Mesenteric fat pad (tissue), 1 donor: ENCODE measurements at places on chromosomes 7 and 10. TPM values are rescaled to one million over a fixed set of nuclear protein-coding genes. Genes with fewer than 3 reads are reported as not detected.
A peak's percentile ranks its signal among the peaks of the same experiment; 100 is the strongest.

DNA sequence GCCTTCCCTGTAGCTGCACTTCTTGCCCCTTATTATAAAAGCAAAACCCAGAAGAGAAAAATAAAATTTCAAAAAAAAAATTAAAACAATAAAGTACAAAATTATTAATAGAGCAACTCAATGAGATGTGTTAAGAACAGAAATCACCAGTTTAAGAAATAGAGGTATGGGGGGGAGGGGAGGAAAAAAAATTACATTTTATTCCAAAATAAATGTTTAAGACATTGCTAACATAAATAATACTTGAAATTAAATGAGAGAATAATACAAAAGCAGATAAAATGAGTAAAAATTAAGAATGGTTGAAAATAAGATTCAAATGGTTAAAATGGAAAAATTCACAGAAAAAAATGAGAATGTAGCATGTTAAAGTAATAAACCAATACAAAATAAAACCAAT, 3.1 kb downstream of the IFIT2 start:
- no peak for DNase-seq

GRCh38 chr7:43653891-43654504, 71.1 kb downstream of the STK17A start:
- no peak for DNase-seq

- DNase-seq: no peak
Measured at GRCh38 chr7:23261843-23262452, 15.4 kb downstream of the GPNMB start.

- peak; percentile 73 for DNase-seq
Measured at GRCh38 chr7:47416492-47417480, 165.1 kb downstream of the TNS3 start.

DNA sequence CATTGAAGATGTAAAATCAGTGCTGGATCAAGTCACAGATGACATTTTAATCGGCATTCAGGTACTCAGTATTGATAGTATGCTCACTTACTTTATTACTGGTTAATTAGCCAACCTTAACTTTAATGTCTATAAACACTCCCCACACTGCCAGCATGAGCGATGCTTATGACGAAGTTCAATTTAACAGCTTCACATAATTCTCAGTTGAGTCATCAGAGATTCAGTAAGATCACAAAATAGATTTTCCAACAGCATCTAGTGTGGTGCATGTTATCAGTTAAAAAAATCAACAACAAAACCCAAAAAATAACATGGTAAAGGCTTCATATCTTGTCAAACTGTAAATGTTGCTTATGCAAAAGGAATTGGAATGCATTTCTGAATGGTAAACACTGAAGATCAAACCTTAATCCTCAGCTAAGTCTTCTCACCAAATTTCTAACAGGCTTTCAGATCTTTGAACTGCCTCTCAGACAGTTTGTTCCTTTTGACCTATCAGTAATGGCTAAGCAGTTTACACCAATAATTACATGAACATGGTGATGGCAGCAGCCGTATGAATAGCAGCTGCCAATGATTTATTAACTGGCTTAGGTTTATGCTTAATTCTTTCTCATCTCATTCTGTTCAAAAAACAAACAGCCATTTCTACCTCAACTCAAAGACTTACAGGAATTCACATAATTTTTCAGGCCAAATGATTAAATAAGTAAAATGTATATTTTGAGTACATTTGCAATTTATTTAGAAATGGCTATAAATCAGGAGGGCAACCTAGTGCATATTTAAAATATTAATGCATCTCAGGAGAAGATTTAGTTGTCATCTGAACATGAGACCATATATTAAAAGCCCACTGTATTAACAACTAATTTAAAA, 98.5 kb downstream of the CABCOCO1 start:
- no peak for DNase-seq

GRCh38 chr7:114107522-114107921, 188.7 kb upstream of the PPP1R3A start:
- no peak for DNase-seq

DNA sequence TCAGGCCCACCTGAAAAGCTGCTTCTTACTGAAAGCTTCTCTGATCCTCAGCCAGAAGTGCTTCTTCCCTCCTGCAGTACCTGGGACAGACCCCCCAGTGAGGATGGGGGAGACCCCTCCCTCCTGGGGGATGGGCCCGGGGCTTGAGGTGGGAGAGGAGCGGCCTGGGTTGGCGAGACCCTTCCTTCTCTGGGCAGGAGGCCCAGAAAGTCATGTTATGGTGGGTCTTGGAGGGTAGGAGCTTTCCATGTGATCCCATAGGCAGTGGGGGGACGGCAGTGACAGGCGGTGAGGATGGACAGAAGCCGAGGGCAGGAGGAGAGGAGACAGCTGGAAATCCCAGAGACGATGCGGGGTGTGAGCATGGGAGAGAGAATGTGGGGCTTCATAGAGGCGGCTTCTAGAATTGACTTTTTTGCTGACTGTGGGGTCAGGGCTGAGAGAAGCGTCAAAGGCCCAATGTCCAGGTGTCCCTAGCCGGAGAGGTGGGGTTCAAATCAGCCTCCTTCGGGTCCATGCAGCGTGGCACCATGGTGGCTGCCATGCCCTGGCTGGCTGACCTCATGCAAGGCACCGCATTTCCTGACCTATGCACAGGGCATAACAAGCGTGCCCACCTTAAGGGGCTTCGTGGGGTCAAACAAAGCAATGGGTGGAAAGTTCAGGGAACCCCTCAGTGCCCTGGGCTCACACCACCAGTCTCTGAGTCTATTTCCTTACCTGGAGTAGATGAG, 154.0 kb downstream of the UBE2H start:
- no peak for DNase-seq

GRCh38 chr10:14674376-14675050, 100.2 kb downstream of the FAM107B start:
- no peak for DNase-seq

DNA sequence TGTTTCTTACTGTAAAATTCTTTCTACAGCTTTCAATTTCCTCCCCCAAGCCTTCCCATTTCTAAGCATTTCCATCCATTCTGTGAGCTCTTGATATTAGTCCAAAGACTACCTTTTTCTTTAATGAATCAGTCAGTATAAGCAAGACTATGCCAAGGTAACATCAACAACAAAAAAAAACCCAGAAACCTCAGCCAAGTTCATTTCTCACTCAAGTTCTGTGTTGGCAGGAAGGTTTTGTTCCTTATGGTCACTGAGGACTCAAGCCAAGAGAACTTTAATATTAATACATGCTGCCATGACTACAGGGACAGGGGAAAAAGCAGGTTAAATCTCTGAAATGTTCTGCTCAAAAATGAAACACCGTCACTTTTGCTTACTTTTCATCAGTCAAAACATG, 621.2 kb upstream of the NRP1 start:
- DNase-seq: no peak

DNA sequence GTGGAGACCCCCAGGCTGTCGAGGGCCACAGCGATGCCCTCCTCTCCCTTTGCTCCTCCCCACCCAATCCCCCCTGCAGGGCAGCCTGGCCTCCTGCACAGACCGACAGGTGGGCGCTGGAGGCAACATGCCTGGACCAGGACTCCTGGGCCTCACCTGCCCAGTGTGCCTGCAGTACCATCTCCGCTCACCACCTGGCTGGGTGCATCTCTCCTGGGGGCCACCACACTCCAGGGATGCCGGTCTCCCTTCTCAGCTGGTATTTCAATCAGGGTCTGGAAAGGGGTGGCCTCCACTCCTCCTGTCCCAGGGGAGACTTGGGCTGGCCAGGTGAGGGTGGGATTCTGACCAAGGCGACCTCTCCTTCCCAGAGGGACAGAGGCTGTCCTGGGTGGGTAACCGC, 17.2 kb upstream of the CFAP46 start:
- peak; percentile 57 for DNase-seq

DNA sequence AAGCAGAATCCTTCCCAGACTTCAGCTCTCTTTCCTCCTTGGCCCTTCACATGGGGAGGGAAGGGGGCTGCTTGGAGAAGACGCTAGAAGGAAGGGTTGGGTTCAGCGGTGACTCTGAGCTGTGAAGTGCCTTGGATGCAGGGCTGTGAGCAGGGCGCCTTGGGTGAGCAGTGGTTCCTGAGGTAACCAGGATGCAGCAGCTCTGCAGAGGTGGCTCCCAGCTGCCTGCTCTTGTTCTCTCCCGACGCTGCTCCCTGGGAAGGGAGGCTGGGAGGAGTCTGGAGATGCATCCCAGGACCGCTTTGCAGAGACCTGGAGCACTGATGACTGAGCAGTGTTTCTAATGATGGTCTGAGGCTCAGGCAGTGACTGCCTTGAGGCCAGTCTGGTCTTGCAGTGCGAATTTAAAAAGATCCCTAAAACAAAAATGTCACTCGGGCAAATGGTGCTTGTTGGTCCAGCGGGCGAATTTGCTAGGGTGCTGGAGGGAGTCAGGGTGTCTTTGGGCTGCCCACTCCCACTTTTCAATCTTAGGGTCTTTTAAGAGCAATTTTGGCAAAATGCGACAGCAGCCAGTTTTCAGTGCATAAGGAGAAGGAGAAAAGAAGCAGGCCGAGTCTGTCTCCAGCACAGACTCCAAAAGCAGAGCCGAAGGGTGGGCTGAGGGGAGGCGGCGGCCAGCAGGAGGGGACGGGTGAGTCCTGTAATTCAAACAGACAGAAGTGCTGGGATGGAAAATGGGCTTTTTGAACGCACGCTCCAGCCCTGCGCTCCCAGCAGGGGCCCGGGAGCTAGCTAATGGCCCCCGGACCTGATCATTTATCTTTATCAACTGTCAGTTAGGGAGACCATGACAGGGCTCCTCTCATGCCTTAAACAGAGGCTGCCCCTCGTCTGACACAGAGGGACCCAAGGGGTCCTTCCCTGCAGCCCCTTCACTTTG, 191.2 kb upstream of the SHH start:
- peak; percentile 65 for DNase-seq

The DMBT1 gene
- total RNA-seq: 1.2 TPM
